ENCODE measurements at places on chromosomes 4 and X. TPM values are rescaled to one million over a fixed set of nuclear protein-coding genes. Genes with fewer than 3 reads are reported as not detected.

GRCh38 chr4:114277690-114278089, 298.2 kb upstream of the ARSJ start:
- no peaks in the 10 kb centered on the region for H3K4me1 ChIP-seq
- H3K27me3 ChIP-seq = no peaks in the 10 kb centered on the region
- H3K27ac ChIP-seq = no peak overlapping the region

DNA sequence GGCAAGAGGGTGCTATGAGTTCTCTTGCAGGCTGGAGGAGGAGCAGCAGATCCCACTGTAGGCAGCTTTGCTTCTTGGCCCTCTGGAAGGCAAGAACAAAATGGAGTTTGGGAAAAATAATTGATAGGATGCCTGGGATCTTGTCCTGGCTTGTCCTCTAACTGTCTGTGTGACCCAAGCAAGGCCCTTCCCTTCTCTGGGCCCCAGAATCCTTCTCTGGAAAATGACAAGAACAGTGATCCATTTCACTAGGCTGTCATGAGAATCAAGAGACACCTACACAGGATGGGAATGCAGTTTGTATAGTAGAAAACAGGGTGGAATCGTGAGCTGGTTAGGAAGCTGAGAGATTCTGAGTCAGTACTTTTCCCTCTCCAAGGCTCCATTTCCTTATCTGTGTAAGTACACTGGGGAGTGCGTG, 133.3 kb downstream of the PJA1 start:
- DNase-seq = no peak
- no peak overlapping the region for H3K27ac ChIP-seq
- H3K4me1 ChIP-seq = no peaks in the 10 kb centered on the region
- H3K36me3 ChIP-seq = no peaks in the 10 kb centered on the region

DNA sequence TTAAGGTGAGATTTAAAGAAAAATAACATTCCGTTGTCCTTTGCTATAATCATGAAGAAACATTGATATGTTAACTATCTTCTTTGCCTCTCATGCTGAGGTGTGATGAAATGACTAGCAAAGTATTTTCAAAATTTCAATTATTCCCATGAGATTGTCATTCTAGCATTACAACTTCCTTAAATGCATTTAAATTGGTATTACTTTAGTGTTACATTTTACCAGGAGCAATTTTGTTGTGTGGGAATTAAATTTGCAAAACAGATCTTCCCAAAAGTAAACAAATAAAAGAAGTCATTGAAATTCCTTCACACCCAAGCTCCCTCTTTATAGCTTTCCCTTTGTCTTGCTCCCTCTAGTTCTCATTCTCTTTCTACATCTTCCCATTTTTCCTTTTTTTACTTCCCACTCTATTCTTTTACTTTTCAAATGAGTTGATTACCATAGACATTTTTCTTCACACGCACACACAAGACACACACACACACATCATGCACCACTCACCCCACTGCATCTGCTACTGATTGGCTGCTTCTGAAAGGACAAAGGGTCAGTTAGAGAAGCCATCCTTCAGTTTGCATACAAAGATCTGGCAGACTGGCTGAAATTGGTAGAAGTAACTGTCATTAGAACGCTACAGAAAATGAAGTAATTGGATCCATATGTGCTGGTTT, 10.0 kb upstream of the APELA start:
- no peak overlapping the region for H3K4me3 ChIP-seq
- no peaks in the 10 kb centered on the region for H3K27me3 ChIP-seq
- H3K36me3 ChIP-seq = no peaks in the 10 kb centered on the region
- H3K27ac ChIP-seq = no peak overlapping the region
- H3K4me1 ChIP-seq = no peaks in the 10 kb centered on the region

GRCh38 chr4:47469951-47470350, 6.4 kb upstream of the COMMD8 start:
- H3K27me3 ChIP-seq = no peaks in the 10 kb centered on the region
- no peak for DNase-seq
- no peaks in the 10 kb centered on the region for H3K36me3 ChIP-seq
- H3K4me1 ChIP-seq = peaks cover 3% of the 10 kb centered on the region
- H3K27ac ChIP-seq = no peak overlapping the region

- H3K4me1 ChIP-seq = peaks cover 27% of the 10 kb centered on the region
- no peaks in the 10 kb centered on the region for H3K36me3 ChIP-seq
- DNase-seq = peak; percentile 50
- H3K27me3 ChIP-seq = peaks cover 52% of the 10 kb centered on the region
- peak overlapping the region; percentile 55 for H3K4me3 ChIP-seq
These were observed 752 bp downstream of the FRAS1 start for GRCh38 chr4:78057600-78058550.

GRCh38 chrX:30301963-30302362, 7.2 kb downstream of the NR0B1 start:
- no peak for DNase-seq
- H3K36me3 ChIP-seq = no peaks in the 10 kb centered on the region
- no peaks in the 10 kb centered on the region for H3K4me1 ChIP-seq
- no peaks in the 10 kb centered on the region for H3K27me3 ChIP-seq

Gene FAM114A1
- 1.8 TPM for polyA plus RNA-seq

DNA sequence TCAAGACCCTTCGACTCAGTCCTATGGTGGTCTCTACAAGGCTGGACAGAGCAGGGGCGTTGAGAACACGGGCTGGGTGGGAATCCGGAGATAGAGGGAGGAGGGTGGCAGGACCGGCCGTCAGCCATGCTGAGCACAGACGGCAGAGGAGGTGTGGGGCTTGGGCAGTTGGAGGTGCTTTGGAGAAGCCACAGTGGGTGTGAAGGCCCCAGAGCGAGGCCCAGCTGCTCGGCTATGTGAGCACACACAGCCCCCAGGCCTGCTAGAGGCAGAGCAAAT, 4.2 kb downstream of the PDE6B start:
- no peaks in the 10 kb centered on the region for H3K36me3 ChIP-seq
- no peak overlapping the region for H3K27ac ChIP-seq
- no peaks in the 10 kb centered on the region for H3K27me3 ChIP-seq
- no peaks in the 10 kb centered on the region for H3K4me1 ChIP-seq

DNA sequence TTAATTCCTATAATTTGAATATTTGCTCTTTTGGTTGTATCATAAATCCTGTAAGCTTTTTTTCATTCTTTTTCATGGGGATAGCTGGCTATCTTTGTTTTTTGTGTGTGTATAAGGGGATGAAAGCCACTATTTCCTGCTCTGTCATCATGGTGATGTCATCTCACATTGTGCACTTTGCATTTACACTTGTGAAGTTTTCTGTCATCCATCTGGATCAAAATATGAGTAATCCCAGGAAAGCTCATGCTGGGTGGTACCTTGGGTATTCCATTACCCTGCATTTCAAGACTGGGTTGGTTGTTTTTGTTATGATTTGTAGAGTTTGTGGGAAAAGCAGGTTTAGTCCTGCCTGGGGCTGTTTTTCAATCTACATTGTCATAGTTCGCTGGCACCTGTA, 367.3 kb downstream of the CHIC1 start:
- H3K36me3 ChIP-seq = no peaks in the 10 kb centered on the region
- H3K27ac ChIP-seq = no peak overlapping the region
- no peak overlapping the region for H3K4me3 ChIP-seq
- H3K4me1 ChIP-seq = no peaks in the 10 kb centered on the region
- no peak for DNase-seq
- no peaks in the 10 kb centered on the region for H3K27me3 ChIP-seq

GRCh38 chr4:184940500-184940899, 77.8 kb upstream of the HELT start:
- H3K27ac ChIP-seq = no peak overlapping the region
- no peak for DNase-seq
- no peaks in the 10 kb centered on the region for H3K4me1 ChIP-seq
